ENCODE measurements at places on chromosomes 5 and 9.

GRCh38 chr5:10457682-10458574 lies 16.2 kb downstream of the ROPN1L start:
- DNase-seq, result no peak

GRCh38 chr9:79902825-79903600 lies 331.2 kb downstream of the TLE4 start:
- no peak for DNase-seq

GRCh38 chr5:95044096-95044495 lies 240.8 kb downstream of the MCTP1 start:
- DNase-seq, result no peak

DNA sequence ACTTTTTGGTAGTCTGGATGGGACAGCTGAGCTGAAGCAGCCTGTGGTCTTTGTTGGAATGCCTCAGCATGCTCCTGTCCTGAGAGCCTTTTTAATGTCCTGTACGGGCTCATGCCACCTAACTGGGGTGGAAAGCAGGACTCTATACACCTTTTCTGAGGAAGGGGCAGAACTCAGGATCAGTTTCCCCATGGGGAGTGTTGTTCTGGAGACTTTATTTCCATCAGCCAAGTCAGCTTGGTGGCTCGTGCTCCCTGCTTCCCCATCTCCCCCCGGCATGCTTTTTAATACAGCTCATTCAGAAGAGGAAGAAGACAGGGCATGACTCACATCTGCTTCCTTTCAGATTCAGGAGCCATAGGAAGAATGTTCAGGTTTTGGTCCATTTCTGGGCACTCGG lies 5.1 kb upstream of the SEPTIN8 start:
- DNase-seq, result no peak

DNA sequence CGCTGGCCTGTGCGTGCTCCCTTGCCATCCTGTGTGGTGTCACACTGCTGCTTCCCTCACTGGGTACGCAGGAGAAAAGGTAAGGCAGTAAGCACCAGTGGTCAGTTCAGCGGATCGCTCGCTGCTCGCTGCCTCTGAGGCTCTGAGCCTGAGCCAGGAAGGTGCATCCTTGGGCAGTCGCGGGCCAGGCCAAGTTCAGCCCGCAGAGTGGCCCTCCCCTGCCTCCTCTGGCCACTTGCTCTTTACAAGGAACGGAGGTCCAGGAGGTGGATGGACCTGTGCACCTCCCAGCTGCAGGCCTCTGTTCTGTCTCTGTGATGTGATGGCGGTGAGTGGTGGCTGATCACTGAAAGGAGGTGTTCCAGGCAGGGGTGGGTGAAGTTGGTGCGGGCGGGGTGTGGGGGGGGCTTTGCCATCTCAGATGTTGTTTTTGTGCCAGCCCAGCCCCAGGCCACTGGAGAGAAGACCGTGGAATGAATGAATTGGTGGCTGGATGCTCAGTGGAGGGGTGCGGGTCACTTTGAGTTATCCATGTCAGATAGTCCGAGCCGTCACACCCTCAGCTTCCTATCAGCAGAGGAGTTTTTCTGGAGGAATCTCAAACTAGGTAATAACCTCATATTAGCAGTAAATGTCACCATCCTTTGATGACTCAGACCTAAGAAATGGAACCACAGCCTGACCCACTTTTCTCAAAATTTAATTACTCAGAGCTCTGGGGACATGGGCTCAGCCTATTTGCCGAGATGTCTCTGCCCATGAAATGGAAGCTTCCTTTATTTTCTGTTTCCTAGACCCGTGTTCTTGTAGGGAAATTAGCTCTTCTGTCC lies 7.3 kb downstream of the COL5A1 start:
- DNase-seq, result no peak

DNA sequence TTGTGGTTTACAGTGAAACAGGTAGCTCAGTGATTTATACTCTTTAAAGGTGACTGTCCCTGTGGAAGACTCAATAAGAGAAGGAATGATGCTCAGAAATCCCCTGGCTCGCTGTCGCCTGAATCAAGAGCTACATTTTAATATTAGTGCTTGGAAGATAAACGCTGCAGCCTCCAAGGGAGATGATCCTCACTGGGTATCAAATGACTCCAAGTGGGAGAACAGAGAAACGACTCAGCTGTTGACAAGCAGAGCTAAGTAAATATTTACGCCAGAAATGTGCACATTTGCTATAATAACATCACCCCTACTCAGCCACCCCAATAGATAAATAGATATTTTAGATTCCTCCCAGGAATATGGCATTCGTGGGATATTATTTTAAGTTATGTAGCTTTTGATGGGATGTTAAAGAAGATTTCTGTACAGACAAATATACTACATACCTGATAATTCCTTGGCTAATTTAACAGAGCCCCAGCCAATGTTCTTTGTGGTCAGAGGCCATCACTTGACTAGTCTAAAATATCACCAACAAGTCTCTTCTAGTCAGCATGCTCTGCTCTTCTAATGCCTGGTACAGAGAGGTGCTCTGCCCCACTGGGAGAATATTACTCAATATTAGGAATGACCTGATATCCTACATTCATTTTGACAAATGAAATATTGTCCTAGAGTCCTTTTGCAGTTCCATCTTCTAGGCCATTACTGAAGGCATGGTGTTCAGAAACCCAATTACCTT lies 18.3 kb upstream of the CCDC192 start:
- no peak for DNase-seq

GRCh38 chr9:115202181-115202580 lies 84.2 kb upstream of the TNC start:
- DNase-seq, result no peak

DNA sequence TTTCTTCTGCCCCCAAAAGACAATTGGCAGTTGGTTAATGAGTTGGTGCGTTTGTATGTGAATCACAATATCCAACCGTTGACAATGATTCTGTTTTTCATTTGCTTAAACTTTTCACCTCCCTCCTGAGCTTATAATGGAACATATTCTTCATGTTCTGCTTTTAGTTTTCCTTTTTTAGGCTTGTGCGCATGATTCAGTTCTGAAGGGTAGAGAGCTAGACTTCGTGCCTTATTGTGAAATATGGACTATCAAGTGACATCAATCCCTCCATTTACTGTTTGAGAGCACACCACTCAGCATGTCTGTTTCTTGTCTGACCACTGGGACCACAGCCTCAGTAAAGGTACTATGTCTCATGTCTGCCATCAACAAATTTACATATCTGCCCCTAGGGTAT lies 30.5 kb upstream of the LPAR1 start:
- DNase-seq, result no peak

GRCh38 chr5:133932441-133933168 lies 35.8 kb downstream of the C5orf15 start:
- DNase-seq, result no peak

GRCh38 chr5:128225245-128226030 lies 141.9 kb downstream of the SLC12A2 start:
- no peak for DNase-seq

All from effector memory CD8-positive, alpha-beta T cell (primary cell).